ENCODE measurements at places on chromosomes 7 and 10.

DNA sequence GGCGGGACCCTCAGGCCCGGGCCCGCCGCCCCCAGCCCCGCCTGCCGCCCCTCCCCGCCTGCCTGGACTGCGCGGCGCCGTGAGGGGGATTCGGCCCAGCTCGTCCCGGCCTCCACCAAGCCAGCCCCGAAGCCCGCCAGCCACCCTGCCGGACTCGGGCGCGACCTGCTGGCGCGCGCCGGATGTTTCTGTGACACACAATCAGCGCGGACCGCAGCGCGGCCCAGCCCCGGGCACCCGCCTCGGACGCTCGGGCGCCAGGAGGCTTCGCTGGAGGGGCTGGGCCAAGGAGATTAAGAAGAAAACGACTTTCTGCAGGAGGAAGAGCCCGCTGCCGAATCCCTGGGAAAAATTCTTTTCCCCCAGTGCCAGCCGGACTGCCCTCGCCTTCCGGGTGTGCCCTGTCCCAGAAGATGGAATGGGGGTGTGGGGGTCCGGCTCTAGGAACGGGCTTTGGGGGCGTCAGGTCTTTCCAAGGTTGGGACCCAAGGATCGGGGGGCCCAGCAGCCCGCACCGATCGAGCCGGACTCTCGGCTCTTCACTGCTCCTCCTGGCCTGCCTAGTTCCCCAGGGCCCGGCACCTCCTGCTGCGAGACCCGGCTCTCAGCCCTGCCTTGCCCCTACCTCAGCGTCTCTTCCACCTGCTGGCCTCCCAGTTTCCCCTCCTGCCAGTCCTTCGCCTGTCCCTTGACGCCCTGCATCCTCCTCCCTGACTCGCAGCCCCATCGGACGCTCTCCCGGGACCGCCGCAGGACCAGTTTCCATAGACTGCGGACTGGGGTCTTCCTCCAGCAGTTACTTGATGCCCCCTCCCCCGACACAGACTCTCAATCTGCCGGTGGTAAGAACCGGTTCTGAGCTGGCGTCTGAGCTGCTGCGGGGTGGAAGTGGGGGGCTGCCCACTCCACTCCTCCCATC is 82.7 kb downstream of the PAX2 start:
- DNase-seq = no peak

DNA sequence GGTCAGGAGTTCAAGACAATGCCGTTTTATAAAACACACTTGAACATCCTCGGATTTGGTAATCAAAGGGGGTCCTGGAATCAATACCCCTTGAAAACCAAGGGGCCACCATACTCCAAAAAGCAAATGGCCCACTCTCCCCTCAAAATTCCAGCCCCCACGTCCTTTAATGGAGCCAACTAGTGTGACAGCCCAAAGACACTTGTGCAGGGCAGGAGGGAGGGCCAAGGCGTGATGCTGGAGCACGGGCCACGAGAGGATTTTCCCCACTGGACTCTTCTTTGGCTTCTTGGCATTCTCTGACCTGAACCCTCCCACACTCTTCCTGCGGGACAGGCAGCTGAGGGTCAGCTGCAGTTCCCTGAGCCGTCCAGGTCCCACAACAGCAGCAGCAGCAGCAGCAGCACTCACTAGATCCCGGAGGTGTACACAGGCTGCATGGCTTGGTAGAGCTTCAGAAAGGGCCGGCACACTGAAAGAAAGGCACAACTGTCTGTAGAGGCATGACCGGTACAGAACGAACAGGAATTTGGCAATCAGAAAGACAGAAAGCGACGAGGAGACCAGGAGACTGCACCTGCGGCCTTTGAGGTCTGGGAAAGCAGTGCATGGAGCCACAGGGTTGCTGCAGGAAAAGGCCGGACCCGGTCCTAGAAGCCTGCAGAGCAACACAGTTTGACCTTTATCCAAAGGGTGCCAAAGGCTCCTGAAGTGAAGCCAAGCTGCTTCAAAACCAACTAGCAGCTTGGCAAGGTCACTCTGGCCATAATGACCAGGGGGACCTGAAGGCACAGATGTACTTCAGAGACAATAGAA is 168.2 kb downstream of the TNS3 start:
- no peak for DNase-seq

DNA sequence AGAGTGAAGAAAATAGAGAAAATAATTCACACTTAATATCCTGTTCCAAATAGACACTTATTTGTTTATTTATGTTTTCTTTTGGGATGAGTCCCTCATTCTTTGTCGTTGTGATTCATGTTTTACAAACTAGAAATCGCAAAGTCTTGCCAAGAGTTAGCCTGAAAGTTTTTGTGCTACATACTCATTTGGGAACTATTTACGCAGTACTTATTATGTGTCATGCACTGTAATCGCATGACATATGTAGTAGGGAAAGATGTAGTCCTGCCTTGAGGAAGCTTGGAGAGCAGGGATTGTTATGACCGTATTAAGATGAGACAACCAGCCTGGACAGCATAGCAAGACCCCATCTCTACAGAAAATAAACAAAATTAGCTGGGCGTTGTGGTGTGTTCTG is 189.3 kb downstream of the ABCA13 start:
- no peak for DNase-seq

DNA sequence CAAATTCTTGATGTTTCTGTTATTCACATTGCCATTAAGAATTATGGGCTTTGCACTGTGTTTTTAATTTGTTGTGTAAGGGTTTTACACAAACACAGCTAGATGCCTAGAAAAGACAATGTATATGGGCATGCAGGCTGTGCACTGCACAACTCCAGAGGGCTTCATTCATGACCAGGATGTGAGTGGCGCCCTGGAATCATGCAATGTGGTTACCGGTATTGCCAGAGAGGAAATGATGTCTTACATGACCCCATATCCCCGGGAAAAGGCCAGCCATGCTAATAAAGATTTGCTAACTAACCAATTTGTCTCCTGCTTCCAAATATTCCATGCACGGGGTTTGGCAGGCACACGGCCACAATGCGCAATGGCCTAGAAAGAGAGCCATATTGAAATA is 16.9 kb downstream of the KCNMA1 start:
- no peak for DNase-seq

DNA sequence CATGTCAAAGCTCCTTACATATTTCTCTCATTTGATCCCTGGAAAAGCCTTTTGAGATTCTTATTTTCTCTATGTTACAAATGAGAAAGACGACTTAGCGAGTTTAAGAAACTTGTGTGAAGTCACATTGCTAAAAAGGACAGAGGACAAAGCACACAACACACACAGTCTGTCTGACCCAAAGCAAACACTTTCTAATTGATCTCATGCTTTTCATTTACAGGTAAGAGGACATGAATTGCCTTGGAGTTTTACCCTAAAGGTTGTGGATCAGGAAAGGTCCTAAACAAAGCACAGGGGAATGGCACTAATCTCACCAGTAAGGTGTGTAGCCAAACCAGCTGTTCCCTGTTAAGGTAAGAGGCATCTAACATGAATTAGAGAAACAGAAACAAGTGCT is 18.7 kb downstream of the SLC35G1 start:
- no peak for DNase-seq

Data from fibroblast of skin of right quadriceps (primary cell).